ENCODE measurements at places on chromosomes 4 and X.
A peak's percentile ranks its signal among the peaks of the same experiment; 100 is the strongest.

DNA sequence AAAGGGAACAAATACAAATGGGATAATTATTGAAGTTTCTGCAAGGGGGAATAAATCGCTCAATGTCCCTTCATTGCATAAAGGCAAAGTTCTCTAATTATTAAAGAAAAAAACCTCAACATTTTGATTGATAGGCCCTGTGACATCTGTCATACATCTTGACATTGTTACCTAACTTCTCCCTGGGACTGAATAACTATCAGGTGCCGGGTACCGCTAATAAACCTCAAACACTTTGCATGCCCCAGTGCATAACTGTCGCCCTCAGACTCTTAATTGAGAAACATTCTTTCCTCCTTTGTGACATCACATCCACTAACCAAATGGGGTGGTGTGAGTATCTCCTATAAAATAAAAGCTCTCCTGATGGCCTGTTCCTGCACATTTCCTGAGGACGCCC is at the start of gene ADAM29:
Gene ADAM29 (plus strand): TSS at position 301 of the 400 bp plus-strand sequence. CDS start 57,168 bp downstream, outside the sequence.
- no peak for DNase-seq

- DNase-seq, result no peak
These were observed 2.7 kb upstream of the FGF5 start for GRCh38 chr4:80263541-80264351.

GRCh38 chrX:138765051-138765450 is 53.5 kb upstream of the FGF13 start:
- DNase-seq, result no peak

GRCh38 chrX:141814213-141814857 is 23.8 kb upstream of the MAGEC3 start:
- no peak for DNase-seq

GRCh38 chrX:318739-319578 is at the start of gene GTPBP6:
Gene GTPBP6, minus strand, starts transcription at chrX:318796. Its CDS starts 9 bp downstream, at chrX:318787.
- peak; percentile 100 for DNase-seq

Measured in osteocyte (in vitro differentiated cells).